Lung (tissue), 17 donors: ENCODE measurements at places on chromosomes 4 and X. TPM values are rescaled to one million over a fixed set of nuclear protein-coding genes. Genes with fewer than 3 reads are reported as not detected.
A peak's percentile ranks its signal among the peaks of the same experiment; 100 is the strongest.

DNA sequence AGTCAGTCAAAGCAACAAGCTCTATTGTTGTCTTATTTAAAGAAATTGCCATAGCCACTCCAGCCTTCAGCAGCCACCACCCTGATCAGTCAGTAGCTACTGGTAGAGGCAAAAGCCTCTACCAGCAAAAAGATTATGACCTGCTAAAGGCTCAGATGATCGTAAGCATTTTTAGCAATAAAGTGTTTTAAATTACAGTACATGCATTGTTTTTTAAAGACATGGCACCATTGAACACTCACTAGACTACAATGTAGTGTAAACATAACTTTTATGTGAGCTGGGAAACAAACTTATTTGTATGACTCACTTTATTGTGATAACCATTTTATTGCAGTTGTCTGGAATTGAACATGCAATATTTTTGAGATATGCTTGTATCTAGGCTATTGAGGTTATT is 32.3 kb upstream of the DYNLT3 start:
- DNase-seq: no peak
- no peak overlapping the region for H3K27ac ChIP-seq
- H3K4me1 ChIP-seq: no peaks in the 10 kb centered on the region
- no peak overlapping the region for H3K4me3 ChIP-seq
- H3K36me3 ChIP-seq: no peaks in the 10 kb centered on the region
- peaks cover 5% of the 10 kb centered on the region for H3K27me3 ChIP-seq

DNA sequence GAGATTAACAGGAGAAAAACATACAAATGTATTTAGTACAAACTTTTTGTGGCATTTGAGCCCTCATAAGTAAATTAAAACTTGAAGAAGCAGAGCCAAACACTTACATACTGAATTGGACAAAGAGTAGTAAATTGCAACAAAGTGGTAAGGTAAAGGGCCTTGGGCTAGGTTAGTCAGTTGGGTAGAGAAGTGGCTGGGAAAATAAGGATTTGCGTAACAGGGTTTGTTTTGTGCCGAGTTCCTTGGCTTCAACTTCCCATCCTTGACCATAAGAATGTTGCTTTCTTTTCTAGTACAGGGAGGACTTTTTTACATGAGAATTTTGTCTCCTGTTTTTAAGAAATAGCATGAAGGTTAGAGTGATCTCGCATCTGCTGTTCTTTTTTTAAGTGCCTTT is 33.3 kb upstream of the DSPP start:
- no peak overlapping the region for H3K27ac ChIP-seq
- no peak for DNase-seq
- no peaks in the 10 kb centered on the region for H3K4me1 ChIP-seq
- H3K4me3 ChIP-seq: no peak overlapping the region

DNA sequence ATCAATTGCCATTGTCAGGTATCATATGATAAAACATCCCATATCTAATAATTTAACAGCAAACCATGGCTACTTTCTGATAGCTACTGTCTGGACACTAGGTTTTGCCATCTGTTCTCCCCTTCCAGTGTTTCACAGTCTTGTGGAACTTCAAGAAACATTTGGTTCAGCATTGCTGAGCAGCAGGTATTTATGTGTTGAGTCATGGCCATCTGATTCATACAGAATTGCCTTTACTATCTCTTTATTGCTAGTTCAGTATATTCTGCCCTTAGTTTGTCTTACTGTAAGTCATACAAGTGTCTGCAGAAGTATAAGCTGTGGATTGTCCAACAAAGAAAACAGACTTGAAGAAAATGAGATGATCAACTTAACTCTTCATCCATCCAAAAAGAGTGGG is 7.0 kb downstream of the NPY5R start:
- no peak overlapping the region for H3K4me3 ChIP-seq
- no peaks in the 10 kb centered on the region for H3K4me1 ChIP-seq
- H3K36me3 ChIP-seq: no peaks in the 10 kb centered on the region

DNA sequence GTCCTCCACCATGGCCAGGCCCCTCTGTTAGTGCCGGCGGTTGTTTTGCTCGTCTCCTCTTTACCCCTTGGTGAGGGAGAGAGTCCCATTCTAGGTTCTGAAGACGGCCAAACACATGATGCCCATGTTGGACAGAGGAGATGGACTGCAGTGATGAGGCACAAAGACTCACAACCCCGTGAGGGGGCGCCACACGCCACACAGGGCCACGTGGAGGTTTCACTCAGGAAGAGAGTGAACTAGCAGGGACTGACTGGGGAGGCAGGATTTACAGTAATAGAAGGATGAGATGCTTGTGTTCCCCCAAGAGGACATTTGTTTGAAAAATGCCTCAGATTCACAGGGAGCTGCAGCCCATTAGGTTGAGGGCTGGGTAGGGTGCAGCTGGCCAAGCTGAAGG is 655.3 kb upstream of the FRG1 start:
- H3K27ac ChIP-seq: no peak overlapping the region
- no peak overlapping the region for H3K4me3 ChIP-seq
- H3K4me1 ChIP-seq: no peaks in the 10 kb centered on the region
- H3K36me3 ChIP-seq: no peaks in the 10 kb centered on the region
- no peak for DNase-seq

Gene RAB40AL
- 2.4 TPM for total RNA-seq

Gene NSG1
- total RNA-seq: 22.4 TPM

DNA sequence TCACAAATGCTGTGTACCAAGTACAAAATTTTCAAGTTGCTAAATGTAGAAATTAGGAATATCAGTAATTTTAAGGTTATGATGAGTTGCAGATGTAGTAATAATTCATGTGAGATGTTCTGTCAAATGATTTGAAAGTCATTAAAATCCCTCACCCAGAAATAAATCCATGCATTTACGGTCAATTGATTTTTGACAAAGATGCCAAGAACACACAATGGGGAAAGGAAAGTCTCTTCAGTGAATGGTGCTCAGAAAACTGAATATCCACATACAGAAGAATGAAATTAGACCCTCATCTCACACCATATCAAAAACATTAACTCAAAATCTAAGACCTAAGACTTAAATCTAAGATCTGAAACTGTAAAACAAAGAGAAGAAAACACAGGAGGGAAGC is 12.9 kb upstream of the BMPR1B start:
- no peak overlapping the region for H3K4me3 ChIP-seq
- H3K36me3 ChIP-seq: no peaks in the 10 kb centered on the region
- H3K4me1 ChIP-seq: peaks cover 2% of the 10 kb centered on the region
- H3K27me3 ChIP-seq: no peaks in the 10 kb centered on the region
- no peak overlapping the region for H3K27ac ChIP-seq

Gene ZNF157
- 0.63 TPM for total RNA-seq

DNA sequence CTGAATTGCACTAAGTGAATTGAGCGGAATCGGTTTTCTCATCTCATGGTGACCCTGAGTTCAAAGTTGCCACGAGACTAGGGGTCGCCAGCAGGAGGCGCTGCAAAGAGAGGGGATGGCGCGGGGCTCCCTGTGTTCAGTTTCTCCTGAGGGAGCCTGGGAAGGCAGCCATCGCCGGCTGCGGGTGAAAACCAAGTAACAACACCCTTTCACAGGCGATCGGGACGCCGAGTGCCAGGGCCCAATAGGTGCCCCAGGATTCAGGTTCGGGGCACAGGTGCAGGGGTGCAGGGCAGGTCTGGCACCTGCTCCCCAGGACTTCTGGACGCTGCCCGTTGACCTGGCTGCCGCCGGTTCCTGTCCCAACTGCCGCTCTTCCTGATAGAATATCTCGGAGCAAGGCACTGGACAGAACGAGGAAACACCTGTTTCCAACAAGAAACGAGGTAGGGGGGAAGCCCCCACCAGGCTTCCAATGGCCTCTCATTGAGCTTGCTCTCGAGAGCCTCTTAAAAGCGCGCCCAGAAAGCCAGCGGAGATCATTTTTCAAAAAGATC is 1.1 kb upstream of the FGF16 start:
- no peaks in the 10 kb centered on the region for H3K36me3 ChIP-seq
- H3K27ac ChIP-seq: no peak overlapping the region
- peaks cover 15% of the 10 kb centered on the region for H3K4me1 ChIP-seq
- DNase-seq: no peak
- H3K4me3 ChIP-seq: no peak overlapping the region

Gene SEPTIN6
- total RNA-seq: 21.7 TPM

GRCh38 chr4:31083456-31083855 is 363.3 kb downstream of the PCDH7 start:
- peak overlapping the region; percentile 21 for H3K27ac ChIP-seq
- DNase-seq: no peak

- H3K4me1 ChIP-seq: no peaks in the 10 kb centered on the region
- H3K27ac ChIP-seq: no peak overlapping the region
- DNase-seq: no peak
- no peak overlapping the region for H3K4me3 ChIP-seq
- no peaks in the 10 kb centered on the region for H3K27me3 ChIP-seq
- no peaks in the 10 kb centered on the region for H3K36me3 ChIP-seq
Observed at GRCh38 chr4:23022032-23022431, 329.3 kb downstream of the GBA3 start.

GRCh38 chr4:163757219-163757618 is 262.7 kb downstream of the TMA16 start:
- no peaks in the 10 kb centered on the region for H3K36me3 ChIP-seq
- no peak overlapping the region for H3K4me3 ChIP-seq
- no peak overlapping the region for H3K27ac ChIP-seq
- no peaks in the 10 kb centered on the region for H3K27me3 ChIP-seq

Gene TAPT1
- 39.1 TPM for total RNA-seq

Gene SERPINA7
- total RNA-seq: not detected

Gene KIT
- total RNA-seq: 74.4 TPM

DNA sequence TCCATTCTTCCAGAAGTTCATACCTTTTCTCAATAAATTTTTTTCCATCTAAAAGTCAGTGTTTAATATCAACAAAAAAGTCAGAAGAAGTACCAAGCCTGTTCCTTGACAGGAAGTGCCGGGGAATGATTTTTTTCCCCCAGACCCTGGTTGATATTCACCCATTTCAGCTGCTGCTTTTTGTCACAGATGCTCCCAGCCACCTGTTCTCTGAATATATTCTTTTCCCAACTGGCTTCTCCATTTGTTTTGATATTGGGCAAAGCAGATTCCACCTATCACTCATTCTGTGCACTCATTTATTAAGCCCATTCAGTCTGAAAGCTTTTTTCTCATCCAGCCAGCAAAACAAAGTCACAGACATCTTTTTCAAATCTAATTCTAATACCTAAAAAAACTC is 139.9 kb downstream of the FRMPD4 start:
- no peaks in the 10 kb centered on the region for H3K4me1 ChIP-seq
- no peaks in the 10 kb centered on the region for H3K36me3 ChIP-seq
- no peak overlapping the region for H3K27ac ChIP-seq
- H3K27me3 ChIP-seq: no peaks in the 10 kb centered on the region
- DNase-seq: no peak
- H3K4me3 ChIP-seq: no peak overlapping the region

- no peaks in the 10 kb centered on the region for H3K27me3 ChIP-seq
- no peaks in the 10 kb centered on the region for H3K4me1 ChIP-seq
- no peak overlapping the region for H3K4me3 ChIP-seq
- H3K36me3 ChIP-seq: no peaks in the 10 kb centered on the region
- no peak overlapping the region for H3K27ac ChIP-seq
- no peak for DNase-seq
Observed at GRCh38 chr4:74638689-74639088, 155.6 kb downstream of the BTC start.

DNA sequence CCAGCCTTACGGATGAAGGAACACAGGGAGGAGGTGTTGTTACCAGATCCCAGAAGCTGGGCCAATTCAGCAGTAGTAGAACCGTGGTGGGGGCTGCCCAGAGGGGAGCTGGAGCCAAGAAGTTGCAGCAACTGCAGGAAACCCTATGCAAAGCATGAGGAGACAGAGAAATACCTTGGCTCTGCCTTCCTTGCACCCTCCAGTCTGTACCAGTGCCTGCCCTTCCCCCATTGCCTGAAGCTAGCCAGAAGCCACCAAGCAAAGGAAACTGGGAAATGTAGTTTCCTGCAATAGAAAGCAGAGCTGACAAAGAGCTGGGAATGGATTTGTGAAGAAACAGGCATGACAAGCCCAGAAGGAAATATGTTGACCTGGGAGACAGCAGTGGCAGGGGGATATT is 108.7 kb upstream of the FUNDC1 start:
- no peaks in the 10 kb centered on the region for H3K36me3 ChIP-seq
- no peak overlapping the region for H3K4me3 ChIP-seq
- H3K27ac ChIP-seq: no peak overlapping the region
- no peaks in the 10 kb centered on the region for H3K4me1 ChIP-seq

- H3K36me3 ChIP-seq: no peaks in the 10 kb centered on the region
- no peak overlapping the region for H3K27ac ChIP-seq
- H3K4me3 ChIP-seq: no peak overlapping the region
- H3K4me1 ChIP-seq: no peaks in the 10 kb centered on the region
- H3K27me3 ChIP-seq: no peaks in the 10 kb centered on the region
- DNase-seq: no peak
Observed at GRCh38 chrX:99719140-99719539, 690.9 kb downstream of the PCDH19 start.

Gene IL1RAPL1
- 2.2 TPM for total RNA-seq

DNA sequence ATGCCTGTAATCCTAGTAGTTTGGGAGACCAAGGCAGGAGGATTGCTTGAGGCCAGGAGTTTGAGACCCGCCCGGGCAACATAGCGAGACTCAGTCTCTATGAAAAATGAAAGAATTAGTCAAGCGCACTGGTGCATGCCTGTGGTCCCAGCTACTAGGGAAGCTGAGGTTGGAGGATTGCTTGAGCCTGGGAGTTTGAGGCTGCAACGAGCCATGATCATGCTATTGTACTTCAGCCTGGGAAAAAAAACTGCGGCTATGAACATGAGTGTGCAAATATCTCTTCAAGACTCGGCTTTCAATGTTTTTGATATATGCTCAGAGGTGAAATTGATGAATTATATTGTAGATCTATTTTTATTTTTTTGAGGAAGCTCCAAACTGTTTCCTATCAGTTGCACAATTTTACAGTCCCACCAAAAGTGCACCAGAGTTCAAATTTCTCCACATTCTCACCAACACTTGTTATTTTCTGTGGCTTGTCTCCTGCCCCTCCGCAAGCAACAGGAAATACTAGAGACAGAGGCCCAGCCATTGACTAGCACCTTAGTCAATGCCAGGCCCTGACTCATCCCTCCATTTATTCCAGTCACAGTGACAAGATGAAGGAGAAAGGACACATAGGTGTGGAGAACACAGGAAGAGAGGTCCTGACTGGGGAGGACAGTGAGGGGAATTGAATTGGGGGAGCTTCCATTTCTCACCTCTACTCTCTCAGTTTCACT is 33.1 kb upstream of the ZNF41 start:
- no peaks in the 10 kb centered on the region for H3K4me1 ChIP-seq
- no peaks in the 10 kb centered on the region for H3K36me3 ChIP-seq
- no peak overlapping the region for H3K4me3 ChIP-seq
- peaks cover 2% of the 10 kb centered on the region for H3K27me3 ChIP-seq

GRCh38 chr4:11495291-11495690 is 66.6 kb upstream of the HS3ST1 start:
- no peaks in the 10 kb centered on the region for H3K27me3 ChIP-seq
- H3K36me3 ChIP-seq: no peaks in the 10 kb centered on the region
- H3K27ac ChIP-seq: no peak overlapping the region
- H3K4me3 ChIP-seq: no peak overlapping the region
- DNase-seq: no peak

Gene PPA2
- 80.1 TPM for total RNA-seq
